ENCODE measurements at places on chromosomes 12 and 14. TPM values are rescaled to one million over a fixed set of nuclear protein-coding genes. Genes with fewer than 3 reads are reported as not detected.

LHX5 gene
- 0.23 TPM for total RNA-seq

CLEC4C gene
- not detected for total RNA-seq

RD3L gene
- not detected for total RNA-seq

SPX gene
- total RNA-seq: not detected

LMNTD1 gene
- not detected for total RNA-seq

COX14 gene
- 75.7 TPM for total RNA-seq

RNASE7 gene
- not detected for total RNA-seq

BBOF1 gene
- 1.5 TPM for total RNA-seq

AKAP3 gene
- total RNA-seq: 1.9 TPM

ASCL1 gene
- not detected for total RNA-seq

PHC1 gene
- total RNA-seq: 7.0 TPM

SLC2A13 gene
- 3.2 TPM for total RNA-seq

IL31 gene
- not detected for total RNA-seq

CATSPERB gene
- total RNA-seq: not detected

TNFRSF1A gene
- total RNA-seq: 97.4 TPM

CLEC2B gene
- not detected for total RNA-seq

STON2 gene
- total RNA-seq: 12.3 TPM

RNASE4 gene
- total RNA-seq: 8.5 TPM

CPNE8 gene
- total RNA-seq: 12.6 TPM

SOAT2 gene
- total RNA-seq: 0.07 TPM

DIO2 gene
- total RNA-seq: 2.0 TPM
